ENCODE measurements at places on chromosomes 3 and 15. TPM values are rescaled to one million over a fixed set of nuclear protein-coding genes. Genes with fewer than 3 reads are reported as not detected.

The POU1F1 gene
- not detected for total RNA-seq

The NRROS gene
- total RNA-seq, result 15.2 TPM

DNA sequence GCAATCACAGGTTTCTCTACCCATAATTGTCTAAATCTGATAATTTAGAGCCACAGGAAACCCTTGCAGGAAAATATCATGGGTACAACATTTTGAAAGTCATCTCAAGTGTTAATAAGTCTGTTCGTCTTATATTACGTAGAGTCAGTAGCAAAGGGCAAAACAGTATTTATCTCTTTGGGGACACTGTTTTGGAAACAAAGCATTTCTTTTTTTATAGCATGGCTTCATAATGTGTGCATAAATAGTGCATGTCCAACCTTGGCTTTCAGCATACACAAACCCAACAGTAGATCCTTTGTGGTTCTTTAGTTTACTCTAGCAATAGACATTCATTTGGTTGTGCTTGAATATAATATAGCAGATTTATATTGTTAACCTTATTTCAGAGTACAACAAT lies 24.0 kb downstream of the ST3GAL6 start:
- peaks cover 20% of the 10 kb centered on the region for H3K27me3 ChIP-seq
- peaks cover 28% of the 10 kb centered on the region for H3K4me1 ChIP-seq
- no peak overlapping the region for H3K4me3 ChIP-seq
- H3K36me3 ChIP-seq, result no peaks in the 10 kb centered on the region
- DNase-seq, result no peak

DNA sequence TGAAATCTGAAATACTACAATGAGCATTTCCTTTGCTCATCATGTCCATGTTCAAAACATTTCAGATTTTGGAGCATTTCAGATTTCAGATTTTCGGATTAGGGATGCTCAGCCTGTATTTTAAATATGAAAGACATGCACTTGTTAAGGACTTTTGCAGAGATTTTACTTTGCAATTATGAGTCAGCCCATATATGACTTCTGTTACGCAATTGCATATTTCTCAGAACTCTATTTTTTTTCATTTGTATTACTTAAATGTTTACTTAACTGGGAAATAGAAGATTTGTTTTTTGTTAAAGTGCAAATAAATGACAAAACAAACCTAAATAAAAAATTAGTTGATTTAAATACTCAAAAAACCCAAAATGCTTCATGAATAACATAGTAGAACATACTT lies 376.2 kb downstream of the ZBTB20 start:
- H3K4me1 ChIP-seq, result no peaks in the 10 kb centered on the region
- H3K4me3 ChIP-seq, result no peak overlapping the region
- H3K36me3 ChIP-seq, result peaks cover 14% of the 10 kb centered on the region

GRCh38 chr3:17969985-17970568 lies 227.6 kb upstream of the TBC1D5 start:
- H3K4me1 ChIP-seq, result no peaks in the 10 kb centered on the region
- no peaks in the 10 kb centered on the region for H3K36me3 ChIP-seq
- no peak overlapping the region for H3K4me3 ChIP-seq
- H3K27me3 ChIP-seq, result no peaks in the 10 kb centered on the region

- no peaks in the 10 kb centered on the region for H3K4me1 ChIP-seq
- H3K4me3 ChIP-seq, result no peak overlapping the region
- peaks cover 10% of the 10 kb centered on the region for H3K36me3 ChIP-seq
- H3K27me3 ChIP-seq, result peaks cover 5% of the 10 kb centered on the region
Measured at GRCh38 chr3:127053026-127053425, 70.1 kb downstream of the PLXNA1 start.

DNA sequence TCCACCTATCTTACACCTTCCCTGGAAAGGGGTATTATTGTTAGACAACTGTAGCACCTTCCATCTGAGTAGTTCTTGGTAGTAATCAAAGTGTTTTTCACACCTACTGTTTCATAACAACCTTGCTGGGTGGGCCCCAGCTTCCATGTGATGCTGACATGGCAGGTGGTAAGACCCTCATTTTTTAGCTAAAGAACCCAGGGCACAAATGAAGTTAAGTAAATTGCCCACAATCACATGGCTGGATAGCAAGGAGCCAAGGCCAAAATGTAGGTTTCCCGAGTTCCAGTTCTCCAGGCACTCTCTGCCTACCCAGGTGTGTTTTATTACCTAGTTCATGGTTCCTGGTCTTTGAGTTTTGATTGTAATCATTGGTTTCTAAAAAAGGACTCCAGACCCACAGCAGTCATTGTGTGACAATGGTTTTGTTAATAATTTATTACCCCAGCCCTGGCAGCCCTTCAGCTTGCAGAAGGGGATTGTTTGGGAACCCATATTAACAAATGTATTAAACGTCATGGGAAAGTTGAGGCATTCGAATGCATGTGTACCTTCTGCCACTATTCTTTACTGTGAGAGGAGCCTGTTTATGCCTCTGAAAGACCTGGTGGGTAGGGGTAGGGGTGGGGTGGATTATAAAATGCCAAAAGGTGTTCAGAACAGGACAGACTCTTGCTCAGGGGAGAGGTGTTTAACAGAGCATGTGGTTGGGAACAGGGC lies 222.2 kb upstream of the BHLHE40 start:
- peaks cover 31% of the 10 kb centered on the region for H3K4me1 ChIP-seq
- no peak for DNase-seq
- peaks cover 5% of the 10 kb centered on the region for H3K36me3 ChIP-seq
